ENCODE measurements at places on chromosomes 6 and 20.

DNA sequence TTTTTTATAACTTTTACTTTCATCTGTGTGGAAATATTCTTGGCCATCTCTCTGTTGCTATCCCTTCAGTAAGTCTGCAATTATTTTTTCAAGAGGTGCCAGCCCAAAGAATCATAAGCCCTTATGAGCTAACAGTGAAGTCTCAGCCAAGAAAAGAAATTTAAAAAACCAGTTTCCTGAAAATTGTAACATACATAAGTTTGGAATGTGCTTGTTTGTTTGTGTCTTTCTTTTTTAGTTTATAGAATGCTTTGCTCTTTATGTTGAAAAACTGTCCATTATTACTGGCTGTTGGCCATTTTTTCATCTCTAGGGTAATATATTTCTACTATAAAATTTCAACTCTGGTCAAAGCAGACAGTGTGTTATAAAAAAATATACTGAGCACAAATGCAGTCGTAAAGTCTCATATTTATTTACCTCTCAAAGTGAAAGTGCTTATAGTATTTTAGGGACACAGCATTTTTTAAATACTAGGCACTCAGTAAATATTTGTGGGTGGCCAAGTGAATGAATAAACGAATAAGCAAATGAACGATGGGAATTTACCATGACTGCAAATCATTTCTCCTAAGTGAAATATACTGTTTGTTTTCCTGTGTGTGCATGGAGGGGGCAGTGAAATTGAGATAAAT, 659.7 kb downstream of the KIF16B start:
- DNase-seq = no peak

DNA sequence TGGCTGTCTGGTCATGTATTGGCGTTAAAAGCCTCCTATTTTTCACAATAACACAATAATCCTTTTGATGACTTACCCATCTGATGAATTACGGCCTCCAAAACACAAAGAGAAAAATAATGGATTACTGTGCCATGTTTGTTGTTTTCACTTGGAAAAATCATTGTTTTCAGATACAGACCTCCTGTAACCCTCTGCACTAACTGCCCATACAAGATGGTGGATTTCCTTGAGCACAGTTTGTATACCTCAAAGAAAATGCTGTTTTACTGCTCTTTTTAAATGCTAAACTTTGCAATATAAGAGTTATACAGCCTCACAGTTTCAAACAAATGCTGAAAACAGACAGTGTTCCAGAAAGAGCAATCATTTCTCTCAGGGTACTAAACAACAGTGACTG, 61.0 kb downstream of the SMLR1 start:
- DNase-seq = no peak

DNA sequence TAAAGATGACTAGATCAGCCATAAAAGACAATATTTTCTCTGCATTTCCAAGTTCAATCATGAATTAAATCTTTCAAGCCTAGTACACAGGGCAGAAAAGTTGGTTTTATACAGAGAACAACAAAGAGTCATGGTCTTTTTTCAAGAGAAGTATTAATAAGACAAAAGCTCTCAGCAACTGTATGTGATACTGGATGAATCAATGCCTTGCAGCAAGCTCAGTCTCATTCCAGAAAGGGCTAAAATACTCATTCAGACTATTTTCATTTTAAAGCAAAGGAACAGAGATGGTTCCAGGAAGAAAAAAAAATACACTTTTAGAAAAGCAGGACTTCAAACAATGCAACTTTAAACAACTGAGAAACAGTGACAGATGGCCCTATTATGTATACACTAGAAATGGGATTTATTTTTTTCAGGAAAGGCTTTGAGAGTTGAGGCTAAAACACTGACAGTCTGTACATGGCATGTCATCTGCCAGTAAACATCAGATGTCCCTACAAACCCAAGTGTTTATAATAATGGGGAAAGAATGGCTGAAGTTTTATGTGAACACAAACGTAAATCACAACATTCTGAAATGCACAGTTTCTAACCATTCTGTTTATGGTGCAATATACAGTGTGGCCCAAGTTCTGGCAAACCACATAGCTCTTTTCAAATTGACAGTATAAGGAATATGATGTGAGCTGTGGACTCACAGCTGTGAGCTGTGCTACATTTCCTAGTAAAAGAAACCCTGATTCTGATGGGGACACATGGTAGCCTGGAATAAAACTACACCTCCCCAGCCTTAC, 114.3 kb upstream of the DST start:
- no peak for DNase-seq

- DNase-seq = no peak
Measured at GRCh38 chr6:7785243-7786035, 59.5 kb downstream of the BMP6 start.

- no peak for DNase-seq
Measured at GRCh38 chr20:24588725-24589340, 119.4 kb downstream of the SYNDIG1 start.

DNA sequence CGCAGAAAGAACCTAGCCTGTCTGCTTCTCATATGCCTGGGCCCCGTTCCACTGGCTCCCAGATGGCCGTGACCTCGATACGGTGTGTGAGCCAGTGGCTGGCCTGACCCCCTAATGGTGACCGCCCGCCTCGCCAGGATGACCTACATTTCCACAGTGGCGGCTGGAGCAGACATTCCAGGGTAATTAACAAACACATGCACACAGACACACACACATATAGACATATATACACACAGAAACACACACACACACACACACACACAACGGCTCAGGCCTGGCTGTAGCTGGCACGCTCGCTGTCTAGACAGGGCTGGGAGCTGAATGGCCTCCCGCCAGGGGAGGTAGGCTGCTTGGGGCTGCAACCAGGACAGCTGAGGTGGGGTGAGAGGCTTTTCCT, 227.1 kb downstream of the ANKRD60 start:
- no peak for DNase-seq

Measured in esophagus squamous epithelium (tissue), 5 donors.